ENCODE measurements at places on chromosomes 3 and 15.

- no peak for DNase-seq
Observed at GRCh38 chr3:143648708-143649107, 199.6 kb downstream of the SLC9A9 start.

DNA sequence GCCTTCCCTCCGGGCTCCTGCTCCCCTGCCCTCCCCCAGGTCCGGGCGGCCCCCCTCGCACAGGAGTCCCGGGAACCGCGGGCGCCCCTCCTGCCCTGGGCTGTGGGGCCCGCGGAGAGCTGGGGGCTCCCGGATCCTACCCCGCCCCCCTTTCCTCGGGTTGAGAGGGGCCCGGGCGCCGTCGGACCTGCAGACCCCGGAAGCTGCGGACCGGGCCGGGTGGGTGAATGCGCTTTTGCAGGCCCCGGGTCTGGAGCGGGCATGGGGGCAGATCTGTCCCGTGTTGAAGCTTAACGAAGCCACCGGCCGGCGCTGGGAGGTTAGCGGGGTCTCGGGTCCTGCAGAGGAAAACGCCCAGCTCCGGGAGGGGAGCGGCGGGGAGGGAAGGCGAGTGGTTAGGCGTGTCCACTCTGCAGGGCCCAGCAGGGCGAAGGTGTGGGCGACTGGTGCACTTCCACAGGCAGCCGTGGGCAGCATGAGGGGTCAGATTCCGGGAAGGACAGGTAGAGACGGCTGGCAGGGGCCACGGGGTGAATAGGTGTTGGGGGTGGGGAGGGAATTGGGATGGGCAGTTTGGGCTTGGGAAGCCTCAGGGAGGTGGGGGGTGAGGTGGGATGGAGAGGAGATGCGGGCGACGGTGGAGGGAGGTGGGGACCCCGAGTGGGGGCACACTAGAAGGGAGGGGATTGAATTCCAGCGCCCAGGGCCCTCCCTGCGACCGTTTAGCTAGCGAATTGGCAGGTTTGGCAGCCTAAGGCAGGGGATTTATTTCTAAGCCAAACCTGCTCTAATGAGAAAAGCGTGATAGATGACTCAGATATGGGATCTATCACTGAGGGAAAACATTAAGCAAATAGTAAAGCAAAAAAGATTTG is 635 bp downstream of the CD276 start:
- no peak for DNase-seq

DNA sequence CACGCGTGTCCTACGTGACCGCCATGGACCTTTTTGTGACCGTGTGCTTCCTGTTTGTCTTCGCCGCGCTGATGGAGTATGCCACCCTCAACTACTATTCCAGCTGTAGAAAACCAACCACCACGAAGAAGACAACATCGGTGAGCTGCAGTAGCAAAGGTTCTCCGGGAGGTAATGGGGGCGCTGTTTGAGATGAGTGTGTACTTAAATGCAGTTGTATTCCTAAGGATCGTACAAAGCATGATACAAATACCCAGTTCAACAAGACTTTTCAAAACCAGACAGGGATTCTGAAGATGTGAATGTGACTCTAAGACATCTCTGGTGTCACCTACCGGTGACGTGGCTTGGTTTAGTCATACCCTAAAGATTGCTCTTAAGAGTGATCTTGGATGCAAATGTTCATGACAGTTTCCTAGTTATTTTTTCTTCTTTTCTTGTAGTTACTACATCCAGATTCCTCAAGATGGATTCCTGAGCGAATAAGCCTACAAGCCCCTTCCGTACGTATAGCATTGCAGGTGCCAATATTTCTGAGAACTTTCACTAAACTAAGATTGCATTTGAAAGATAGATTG is 556.6 kb downstream of the GABRG3 start:
- no peak for DNase-seq

DNA sequence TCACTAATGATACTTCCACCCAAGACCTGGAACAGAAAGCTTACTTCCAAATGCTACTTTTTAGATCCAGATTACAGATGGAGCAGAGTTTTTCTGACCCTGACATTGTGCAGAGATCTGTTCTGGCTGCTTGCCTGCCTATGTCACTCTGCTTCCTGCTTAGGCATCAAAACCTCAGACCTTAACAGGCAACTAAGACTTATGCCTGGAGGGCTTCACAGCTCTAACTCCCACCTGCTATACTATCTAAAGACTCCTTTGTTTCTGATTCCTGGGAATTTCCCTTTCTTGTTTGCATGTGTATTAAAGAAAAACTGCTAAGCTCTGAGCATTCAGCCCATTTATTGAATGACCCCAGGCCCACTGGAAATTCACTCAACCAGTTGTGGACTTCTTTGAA is 157.4 kb upstream of the NPHP3 start:
- no peak for DNase-seq

DNA sequence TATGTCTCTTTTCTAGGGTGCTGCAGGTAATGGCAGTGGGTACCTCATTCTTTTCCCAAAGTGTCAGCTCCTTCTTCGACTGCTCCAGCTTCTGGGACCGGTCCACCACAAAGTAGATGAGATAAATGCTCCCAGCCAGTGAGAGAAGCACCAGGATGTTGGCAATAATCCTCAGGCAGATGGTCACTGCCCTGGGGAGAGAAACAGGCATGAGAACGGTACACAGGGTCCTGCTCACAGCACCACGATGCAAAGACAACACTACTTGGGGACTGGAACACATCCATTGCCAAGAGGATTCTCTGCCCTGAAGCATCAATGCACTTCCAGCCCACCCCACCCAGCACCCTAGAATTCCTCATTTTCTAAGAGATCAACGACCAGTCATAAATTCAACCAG is 22.4 kb downstream of the TMC3 start:
- DNase-seq, result no peak

GRCh38 chr15:55859681-55860080 is 116.7 kb upstream of the PRTG start:
- no peak for DNase-seq

DNA sequence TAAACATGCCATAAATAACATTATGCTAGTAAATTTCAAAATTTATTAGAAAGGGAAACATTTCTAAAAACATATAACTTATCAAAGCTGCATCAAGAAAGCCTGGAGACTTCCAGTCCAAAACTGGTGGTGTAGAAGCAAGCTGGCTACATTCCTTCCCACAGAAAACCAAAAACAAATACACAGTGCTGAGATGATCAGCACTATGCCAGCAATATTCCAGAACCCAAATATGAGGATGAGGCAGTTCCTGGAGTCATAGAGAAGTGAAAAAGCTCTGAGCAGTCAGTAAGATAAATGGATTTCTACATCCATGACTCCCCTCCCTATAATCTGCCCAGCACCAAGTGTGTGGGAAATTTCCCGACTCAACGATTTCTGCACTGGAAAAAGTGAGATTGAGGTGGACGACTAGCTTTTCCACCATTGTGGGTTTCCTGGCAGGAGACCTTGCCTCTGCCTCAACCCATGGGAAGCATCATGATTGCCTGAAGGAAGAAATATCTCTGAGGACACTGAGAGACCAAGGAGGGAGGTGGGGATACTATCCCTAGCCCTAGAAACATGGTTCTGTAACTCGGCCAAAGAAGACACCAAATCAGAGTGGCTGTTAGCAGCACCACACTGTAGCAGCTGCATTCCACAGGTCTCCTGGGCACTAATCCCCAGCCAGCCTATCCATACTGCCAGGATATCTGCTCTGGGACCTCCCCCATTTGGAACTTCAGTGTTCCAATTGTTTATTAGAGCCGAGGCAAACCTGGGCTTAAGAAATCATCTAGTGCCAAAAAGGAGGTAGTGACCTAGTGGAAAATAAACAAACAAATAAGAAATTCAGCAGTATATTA is 11.8 kb upstream of the CLN6 start:
- no peak for DNase-seq

DNA sequence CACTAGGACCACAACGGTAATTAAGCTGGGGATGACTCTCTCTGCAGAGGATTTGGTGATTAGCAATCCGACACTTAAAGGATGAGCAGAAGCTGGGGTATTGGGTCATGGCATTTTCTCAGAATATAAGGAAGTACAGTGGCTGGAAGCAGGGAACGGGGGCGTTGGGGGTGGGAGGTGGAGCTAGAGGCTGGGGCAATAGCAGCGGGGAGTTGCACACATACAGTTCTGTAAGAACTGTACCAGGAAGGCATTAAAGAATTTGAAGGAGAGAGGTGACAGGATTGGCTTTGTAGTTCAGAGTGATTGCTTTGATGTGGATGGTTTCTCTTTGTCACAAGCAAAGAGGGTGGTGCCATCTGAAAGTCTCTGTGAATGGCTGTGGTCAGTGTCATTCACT is 28.2 kb downstream of the PSMD6 start:
- no peak for DNase-seq

DNA sequence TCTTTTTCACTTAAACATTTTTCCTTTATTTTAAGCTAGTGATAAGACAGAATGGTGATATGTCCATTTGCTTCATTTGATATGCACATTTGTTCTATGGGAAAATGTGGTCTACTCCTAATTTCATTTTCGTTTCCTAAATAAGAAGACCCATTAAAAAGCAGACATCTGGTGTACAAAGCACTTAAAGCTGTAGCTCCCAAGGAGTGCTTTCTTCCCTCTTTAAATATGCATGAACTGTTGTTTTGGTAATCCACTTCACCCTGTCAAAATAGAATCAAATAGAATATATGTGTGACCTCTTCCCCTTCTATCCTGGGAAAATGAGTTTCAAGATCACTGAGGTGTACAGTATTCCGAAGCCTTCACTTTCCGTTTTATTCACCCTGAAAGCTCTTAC is 182.8 kb downstream of the ROBO2 start:
- no peak for DNase-seq

GRCh38 chr3:124632566-124633140 is 97.6 kb upstream of the UMPS start:
- no peak for DNase-seq

DNA sequence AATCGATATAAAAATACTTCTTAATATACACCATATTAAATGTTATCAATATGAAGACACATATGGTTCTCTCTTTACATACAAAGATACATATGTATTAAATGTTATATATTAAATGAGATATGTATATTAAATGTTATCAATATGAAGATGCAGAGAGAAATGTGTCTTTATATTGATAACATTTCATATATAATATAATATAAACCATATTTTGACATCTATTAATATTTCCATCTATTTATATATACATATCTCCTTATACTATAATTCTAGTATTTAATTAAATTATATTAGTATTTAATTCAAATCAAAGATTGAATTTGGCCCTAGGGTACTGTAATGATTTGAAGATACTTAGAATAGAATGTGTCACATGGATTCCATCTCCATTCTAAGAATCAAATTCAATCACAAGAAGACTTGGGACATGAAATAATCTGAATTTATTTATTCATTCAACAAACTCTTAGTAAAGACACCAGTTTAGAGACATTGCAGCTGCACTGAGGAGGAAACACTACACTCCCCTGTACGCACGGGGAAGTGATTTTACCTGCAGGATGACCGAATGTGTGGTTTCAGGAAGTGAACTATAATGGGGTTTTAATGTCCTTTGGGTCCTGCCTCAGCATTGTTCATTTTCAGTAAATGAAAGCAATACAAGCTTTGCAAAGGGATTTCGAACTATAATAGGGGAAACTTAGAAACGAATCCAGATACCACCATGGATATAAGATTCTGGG is 365.1 kb downstream of the MECOM start:
- DNase-seq, result no peak

GRCh38 chr3:149532489-149533180 is 58.1 kb downstream of the TM4SF4 start:
- DNase-seq, result no peak

DNA sequence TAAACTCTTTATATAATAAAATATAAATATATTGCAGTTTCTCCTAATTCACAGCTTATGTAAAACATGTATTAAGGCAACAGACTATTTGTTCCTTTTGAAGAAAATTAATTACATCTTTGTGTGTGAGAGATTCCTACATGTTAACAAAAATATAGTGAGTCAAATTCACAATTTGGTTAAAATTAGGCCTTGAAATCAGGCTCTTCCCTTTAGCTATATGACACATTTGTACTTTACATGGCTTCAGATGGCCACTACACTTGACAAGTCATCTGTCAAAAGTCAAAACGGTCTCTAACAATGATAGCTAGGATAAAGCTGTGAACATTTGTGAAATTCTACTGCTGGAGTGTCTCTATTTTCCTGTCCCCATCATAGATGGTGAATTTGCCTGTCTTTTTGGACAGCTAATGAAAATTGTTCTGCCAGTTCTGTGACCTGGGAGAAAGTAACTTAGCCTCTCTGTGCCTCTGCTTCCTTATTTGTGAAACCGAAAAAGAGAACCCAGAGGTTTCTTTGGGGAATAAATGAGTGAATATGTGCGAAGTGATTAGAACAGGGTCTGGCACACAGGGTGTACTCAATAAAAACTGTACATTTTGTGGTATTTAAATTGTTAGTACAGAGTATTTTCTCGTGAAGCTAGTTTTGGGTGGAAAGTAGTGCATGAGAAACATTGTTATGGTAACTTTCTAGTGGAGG is 23.6 kb downstream of the TM4SF4 start:
- DNase-seq, result no peak

- DNase-seq, result no peak
Observed at GRCh38 chr3:160016972-160017371, 28.3 kb downstream of the IL12A start.

DNA sequence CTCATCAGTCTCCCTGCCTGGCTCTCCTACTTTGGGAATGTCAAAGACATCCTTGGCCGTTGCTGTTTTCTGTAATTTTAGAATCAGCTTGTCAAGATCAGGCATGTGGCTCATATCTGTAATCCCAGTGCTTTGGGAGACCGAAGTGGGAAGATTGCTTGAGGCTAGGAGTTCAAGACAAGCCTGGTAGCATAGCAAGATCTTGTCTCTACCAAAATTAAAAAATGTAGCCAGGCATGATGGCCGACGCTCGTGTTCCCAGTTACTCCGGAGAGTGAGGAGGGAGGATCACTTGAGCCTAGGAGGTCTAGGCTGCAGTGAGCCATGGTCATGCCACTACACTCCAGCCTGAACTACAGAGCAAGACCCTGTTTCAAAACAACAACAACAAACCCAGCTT is 144.0 kb upstream of the ATP10A start:
- no peak for DNase-seq

- no peak for DNase-seq
Observed at GRCh38 chr3:59286791-59287531, 237.1 kb upstream of the CFAP20DC start.

- no peak for DNase-seq
Observed at GRCh38 chr15:45616901-45617323, 17.9 kb upstream of the SQOR start.

GRCh38 chr3:162670181-162670580 is 1173.6 kb downstream of the OTOL1 start:
- DNase-seq, result no peak

Measured in activated B cell treated with CpG ODN at 0.5 μM for 24 hours (primary cell).